ENCODE measurements at places on chromosomes 3 and 15.

GRCh38 chr15:101482526-101483371 lies 6.8 kb downstream of the PCSK6 start:
- DNase-seq, result no peak

DNA sequence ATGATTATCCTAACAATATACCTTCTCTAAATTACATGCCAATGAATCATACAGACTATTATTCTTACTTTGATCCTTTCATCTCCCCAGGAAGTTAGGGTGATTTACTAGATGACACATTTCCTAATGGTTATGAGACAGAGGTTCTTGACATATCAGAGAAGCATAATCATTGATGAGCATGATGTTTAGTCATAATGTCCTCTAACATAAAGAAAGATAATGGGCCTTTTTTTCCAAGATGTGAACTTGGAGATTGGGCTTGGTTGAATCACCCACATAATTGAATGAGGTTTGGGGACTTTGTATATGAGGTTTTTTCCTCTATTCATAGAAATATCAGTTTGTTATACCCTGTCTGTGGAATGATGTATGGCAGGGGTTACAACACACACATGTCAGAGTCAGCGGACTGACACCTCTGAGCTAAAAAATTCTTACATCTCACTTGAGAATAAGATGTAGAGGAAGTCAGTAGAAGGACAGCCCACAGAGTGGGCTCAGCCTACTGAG lies 69.7 kb upstream of the DCBLD2 start:
- DNase-seq, result peak; percentile 59

DNA sequence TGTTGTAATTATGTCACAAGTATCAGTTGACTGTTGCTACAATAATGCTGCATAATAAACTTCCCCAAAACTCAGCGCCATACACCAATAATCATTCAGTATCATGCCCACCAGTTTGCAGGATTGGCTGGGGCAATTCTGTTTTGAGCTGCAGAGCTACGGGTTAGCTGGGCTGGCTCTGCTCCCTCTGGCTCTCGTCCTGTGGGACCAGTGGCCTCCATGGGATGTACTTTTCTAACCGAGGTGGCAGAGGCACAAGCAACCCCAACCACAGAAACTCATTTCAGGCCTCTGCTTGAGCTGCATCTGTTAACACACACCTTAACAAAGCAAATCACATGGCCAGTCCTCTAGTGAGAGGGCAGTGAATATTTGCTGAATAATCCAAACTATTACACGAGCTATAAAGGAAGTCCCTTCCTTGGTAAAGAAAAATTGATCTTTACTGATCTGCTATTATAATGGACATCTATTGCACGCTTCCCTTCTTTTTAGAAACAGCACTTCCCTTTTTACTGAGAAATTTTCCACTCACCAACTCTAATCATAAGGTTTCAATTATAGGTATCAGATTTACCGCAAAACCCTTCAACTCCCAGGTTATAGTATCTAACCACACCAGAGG lies 10.9 kb upstream of the BCL2A1 start:
- no peak for DNase-seq

GRCh38 chr3:45119824-45120358 lies 26.3 kb downstream of the CDCP1 start:
- DNase-seq, result no peak

DNA sequence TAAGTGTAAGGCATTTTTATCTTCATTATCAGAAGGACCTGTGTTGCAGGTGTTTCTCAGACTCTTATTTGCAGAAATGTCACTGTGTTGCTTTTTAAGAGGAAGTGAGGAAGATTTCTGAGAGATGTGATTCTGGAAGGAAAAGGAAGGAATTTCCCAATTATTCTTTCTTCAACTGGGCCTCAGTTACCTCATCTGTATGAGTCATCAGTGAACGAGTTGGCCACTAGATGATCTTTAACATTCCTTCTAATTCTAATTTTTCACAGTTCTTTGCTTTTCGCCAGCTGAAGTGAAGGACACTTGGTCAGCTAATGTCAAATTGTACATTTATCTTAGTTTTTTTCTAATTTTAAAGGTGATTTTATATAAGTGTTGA lies 28.9 kb downstream of the CLEC3B start:
- no peak for DNase-seq

- DNase-seq, result no peak
Observed at GRCh38 chr3:27656790-27657189, 65.3 kb downstream of the EOMES start.

DNA sequence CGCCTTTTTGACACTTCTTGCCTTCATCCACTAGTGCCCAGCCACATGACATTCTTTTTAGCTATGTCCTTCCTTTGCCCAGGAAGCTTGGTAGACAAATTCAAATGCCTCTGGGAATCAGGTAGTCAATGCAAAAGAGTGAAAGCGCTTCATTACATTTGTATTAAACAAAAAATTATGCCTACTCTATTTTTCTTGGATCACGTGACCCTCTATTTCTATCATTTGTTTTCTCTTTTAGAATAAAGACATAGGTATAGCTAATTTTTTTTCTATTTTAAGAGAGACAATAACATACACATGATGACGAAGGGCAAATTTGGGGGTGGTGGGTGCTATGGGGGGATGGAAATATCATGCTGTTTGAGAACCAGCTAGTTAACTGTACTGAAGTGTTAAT lies 384.8 kb downstream of the C3orf38 start:
- no peak for DNase-seq

DNA sequence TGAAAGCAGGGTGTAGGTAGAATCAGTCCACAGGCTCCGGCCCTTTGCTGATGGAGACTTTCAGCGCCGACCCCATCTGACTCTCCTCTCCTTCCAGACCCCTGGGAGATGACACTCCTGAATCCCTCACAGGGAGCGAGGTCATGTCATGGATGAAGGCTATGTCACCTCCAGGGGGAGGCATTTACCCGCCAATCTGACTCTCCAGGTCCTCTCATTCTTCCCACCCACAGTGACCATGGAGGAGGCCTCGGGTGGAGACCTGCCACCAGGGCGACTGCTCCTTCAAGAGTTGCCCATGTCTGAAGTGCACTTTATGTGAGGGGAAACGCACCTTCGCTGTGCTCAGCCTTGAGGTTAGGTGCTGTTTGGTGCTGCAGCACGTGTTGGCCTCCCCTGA lies 112.7 kb downstream of the KLF13 start:
- no peak for DNase-seq

Measured in AG04449 (cell line).